NCI-H1105 (cell line): ENCODE measurements at places on chromosomes 3 and 15.
A peak's percentile ranks its signal among the peaks of the same experiment; 100 is the strongest.

DNA sequence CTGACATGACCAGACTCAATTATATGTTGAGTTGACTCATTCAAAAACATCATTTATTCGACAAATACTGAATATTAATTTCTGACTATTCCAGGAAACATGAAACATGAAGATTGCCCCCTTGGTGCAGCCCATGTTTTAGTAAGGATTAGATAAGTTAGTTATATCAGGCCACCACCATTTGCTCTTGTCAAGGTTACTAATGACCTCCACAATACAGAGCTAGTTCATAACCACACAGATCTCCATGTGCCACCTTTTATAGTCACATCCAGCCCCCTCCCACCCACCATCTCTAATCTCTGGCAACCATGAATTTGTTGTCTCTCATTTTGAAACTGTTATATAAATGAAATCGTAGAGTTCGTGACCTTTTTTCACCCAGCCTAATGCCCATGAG lies 15.7 kb downstream of the KLHL18 start:
- DNase-seq: no peak

DNA sequence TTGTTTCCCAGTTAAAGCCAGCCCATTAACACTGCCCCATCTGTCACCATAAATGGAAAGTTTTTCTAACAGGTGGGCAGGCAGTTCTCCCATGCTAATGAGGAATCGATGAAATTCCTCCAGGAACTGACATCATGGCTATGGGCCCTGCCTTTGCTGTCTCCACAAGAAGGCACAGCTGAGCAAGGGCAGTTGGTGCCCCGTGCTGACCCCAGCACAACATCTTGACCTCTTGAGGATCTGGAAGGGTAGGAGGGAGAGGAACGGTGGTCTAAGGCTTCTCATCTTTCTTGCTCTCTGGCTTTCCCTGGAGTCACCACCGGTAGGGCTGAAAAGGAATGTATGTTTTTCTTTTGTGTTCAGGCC lies 46.7 kb downstream of the CHCHD6 start:
- no peak for DNase-seq

DNA sequence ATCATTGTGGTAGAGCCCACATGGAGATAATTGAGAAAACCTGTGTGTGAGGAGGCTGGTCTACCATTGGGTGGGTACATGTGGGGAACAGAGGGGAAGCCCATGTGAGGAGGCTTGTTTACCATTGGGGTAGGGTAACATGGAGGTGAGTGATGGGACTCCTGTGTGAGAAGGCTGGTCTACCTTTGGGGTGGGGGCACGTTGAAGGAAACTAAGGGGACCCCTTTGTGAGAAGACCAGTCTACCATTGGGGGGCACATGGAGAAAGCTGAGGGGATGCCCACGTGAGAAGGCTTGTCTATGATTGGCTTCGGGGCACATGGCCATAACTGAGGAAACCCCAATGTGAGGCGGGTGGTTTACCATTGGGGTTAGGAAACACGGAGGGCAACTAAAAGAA lies 158.5 kb downstream of the FBLN2 start:
- DNase-seq: no peak

- DNase-seq: no peak
Observed at GRCh38 chr3:31579828-31580227, 47.1 kb downstream of the STT3B start.

- no peak for DNase-seq
Observed at GRCh38 chr15:65264863-65265430, 21.7 kb downstream of the PARP16 start.

DNA sequence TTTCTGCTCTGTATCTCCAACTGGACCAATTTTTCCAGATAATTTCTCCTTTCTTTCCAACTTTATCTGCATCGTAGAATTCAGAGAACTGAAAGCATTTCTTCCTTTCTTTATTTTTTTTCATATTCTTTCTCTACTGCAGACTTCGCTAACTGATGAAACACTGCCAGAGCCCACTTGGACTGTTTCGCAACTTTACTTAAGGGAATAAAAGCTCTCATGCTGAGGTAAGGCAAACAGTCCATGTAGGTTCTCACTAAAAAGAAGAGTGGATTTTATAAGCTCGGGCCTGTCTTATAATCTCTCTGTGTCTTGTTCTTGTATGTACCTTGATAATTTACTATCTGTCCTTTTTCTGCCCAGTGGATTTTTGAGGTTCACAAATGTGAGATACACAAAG lies 163.5 kb downstream of the CNTN4 start:
- DNase-seq: no peak

GRCh38 chr15:59887211-59887610 lies 116.9 kb upstream of the FOXB1 start:
- DNase-seq: no peak

- no peak for DNase-seq
Observed at GRCh38 chr3:31831591-31831990, 149.5 kb downstream of the OSBPL10 start.

- no peak for DNase-seq
Observed at GRCh38 chr3:81913886-81914663, 152.6 kb upstream of the GBE1 start.

- DNase-seq: no peak
Observed at GRCh38 chr3:125129512-125129997, 73.8 kb upstream of the HEG1 start.

DNA sequence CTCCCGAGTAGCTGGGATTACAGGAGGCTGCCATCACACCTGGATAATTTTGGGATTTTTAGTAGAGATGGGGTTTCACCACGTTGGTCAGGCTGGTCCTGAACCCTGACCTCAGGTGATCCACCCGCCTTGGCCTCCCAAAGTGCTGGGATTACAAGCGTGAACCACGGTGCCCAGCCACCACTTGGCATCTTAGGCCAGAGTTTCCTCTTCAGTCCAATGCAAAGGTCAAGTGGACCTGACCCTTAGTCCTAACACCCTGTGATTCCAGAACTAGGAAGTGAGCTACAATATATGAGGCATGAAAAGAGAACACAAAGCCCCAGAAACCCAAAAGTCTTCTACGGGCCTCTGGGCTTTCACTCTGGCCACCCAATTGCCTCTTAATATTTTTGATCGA lies 5.3 kb downstream of the MYLK start:
- DNase-seq: no peak

GRCh38 chr3:69941439-69942176 lies 57.9 kb upstream of the SAMMSON start:
- no peak for DNase-seq

- no peak for DNase-seq
Observed at GRCh38 chr3:10557250-10557649, 51.9 kb upstream of the ATP2B2 start.

GRCh38 chr15:74176262-74177214 lies 3.0 kb downstream of the ISLR start:
- no peak for DNase-seq

- DNase-seq: no peak
Observed at GRCh38 chr15:75229191-75230015, 27.7 kb downstream of the C15orf39 start.

GRCh38 chr3:129033633-129034321 lies 26.8 kb upstream of the GP9 start:
- DNase-seq: no peak

- peak; percentile 50 for DNase-seq
Observed at GRCh38 chr3:15327941-15328340, 4.4 kb downstream of the SH3BP5 start.

DNA sequence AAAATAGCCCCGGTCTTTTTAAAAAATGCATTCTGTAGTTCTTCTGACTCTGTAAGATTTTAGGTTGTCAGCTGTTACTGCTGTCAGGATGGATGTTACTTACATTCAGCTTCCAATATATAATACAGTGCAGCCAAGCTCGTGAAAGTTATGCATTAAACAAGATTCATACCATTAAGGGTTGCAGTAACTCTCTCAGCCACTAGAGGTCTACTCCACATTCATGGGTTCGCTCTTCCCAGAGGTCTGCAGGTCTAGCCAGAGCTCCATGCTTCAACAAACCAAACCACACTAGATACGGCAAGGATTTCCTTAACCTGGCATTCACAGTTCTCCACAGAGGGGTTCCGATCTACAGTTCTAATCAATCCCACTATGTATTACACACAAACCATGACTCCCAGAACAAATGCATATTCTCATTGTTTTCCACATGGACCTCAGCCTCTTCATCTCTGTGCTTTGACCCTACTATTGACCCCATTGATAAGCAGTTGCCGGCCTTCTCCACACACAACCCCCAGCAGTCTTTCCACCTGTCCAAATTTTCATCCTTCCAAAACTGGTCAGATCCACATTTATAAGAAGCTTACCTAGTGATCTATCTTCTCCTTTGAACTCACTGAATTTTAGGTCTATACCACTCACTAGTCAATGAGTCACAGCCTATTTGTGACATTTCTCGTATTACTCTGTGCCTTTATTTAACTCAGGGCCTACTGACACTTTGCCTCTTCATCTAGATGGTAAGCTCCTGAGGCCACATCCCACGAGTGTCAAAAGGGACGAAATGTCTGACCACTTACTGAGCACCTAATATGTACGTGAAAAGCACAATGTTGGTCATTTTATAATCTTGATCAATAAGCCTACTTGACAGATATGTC lies 33.7 kb downstream of the RORA start:
- no peak for DNase-seq

GRCh38 chr3:196633555-196634151 lies 5.8 kb upstream of the NRROS start:
- DNase-seq: no peak

- DNase-seq: no peak
Observed at GRCh38 chr3:17765819-17766472, 23.5 kb upstream of the TBC1D5 start.

- DNase-seq: no peak
Observed at GRCh38 chr15:43977072-43977884, 150.5 kb downstream of the WDR76 start.

DNA sequence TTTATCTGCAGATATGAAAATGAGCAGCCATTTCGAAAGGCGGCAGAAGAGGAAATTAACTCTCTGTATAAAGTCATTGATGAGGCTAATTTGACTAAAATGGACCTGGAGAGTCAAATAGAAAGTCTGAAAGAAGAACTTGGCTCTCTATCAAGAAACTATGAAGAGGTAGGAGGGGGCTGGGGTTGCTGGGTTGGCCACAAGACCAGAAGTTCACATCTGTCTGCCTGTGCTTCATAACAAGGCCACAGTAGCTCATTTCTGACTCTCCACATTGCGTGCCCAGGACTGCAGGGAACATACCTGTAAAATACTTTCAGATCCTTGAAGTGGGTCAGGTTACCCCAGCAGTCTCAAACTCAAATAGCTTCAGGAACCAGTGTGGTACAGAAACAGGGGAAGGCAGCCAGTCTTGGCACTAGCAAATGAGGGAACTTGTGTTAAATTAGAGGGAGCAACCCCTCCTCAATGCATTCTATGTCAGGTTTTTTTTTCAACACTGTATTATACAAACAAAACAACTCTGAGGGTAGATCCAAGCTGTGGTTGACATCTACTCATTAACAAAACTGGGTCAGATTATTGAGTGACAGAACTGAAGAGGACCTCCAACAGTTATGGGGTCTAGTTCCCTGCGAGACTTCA lies 48.7 kb downstream of the BFSP2 start:
- no peak for DNase-seq

- DNase-seq: no peak
Observed at GRCh38 chr3:16481546-16481897, 32.0 kb downstream of the RFTN1 start.

GRCh38 chr3:194465920-194466570 lies 20.8 kb downstream of the ATP13A3 start:
- no peak for DNase-seq

GRCh38 chr3:187799942-187800641 lies 54.8 kb upstream of the BCL6 start:
- DNase-seq: no peak

GRCh38 chr3:197501879-197502620 lies 53.7 kb downstream of the BDH1 start:
- DNase-seq: no peak

GRCh38 chr3:13419505-13420044 lies 547 bp downstream of the NUP210 start:
- DNase-seq: no peak

DNA sequence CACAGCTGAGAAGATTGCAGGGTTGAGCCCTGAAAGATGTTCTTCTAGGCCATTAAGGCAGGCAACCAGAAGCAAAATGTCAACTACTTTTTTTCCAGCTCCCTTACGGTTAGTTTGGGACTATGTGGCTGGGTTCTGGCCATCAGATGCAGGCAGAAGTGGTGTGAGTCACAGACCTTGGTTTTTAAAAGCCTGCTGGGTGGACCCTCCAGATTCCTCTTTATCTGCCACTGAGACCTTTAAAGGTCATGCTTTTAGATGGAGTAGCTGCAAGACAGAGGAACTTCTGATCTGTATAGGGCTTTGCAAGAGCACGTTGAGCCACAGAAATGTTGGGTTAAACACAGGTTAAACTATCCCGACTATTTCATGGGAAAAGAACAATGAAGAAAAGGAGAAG lies 102.9 kb downstream of the CHST2 start:
- DNase-seq: no peak

DNA sequence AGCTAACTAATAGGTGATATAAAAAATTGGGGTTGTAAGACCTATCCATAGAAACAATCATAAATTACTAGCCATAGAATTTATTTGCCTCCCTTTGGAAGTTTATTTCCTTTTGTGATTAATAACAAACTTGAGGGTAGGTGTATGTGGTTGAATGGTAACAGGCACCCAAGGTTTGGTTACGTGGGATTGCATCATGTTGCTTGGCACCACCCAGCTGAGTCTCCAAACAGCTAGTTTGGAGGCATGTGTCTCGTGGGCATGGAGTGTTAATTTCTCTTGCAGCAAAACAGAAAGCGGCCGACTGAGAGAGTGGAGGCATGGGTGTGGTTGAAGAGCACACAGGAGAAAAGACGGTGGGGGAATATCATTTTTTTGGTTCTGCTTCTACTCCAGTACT lies 441.4 kb downstream of the CNTN4 start:
- DNase-seq: no peak

DNA sequence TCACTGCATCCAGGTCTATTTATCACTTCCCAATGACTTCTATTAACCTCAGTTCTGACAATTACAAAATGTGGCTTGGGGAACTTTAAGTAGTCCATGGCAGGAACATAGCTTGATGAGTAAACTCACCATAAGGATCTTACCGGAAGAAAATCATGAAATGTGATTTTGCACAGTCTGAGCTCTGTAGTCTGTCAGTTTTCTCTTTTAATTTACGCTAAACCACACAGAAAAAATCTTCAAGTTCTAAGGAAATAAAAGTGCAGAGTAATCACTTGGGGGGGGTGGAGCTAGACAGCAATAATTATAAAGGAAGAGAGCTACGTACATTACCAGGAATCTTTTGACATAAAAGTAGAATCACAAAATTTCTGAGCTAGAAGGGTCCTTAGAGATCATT lies 9.2 kb downstream of the TBC1D5 start:
- no peak for DNase-seq

DNA sequence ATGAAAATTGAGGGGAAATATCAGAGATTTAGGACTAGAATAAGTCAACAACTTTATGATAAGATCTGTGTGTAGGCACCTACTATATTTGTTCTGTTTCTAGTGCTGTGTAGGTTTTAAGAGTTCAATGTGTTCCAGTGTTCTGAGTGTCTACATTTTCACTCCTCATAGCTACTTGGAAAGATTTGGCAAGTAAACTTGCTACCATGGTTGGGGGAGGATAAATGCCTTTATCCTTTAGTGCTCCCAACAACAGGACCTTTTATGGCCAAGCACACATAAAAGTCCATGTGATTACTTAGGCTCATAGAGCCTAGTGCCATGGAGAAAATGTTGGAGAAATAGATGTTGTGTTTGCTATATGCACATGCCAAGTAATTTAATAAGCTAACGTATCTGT lies 64.0 kb downstream of the LYSMD4 start:
- DNase-seq: no peak
